ENCODE measurements at places on chromosomes 5 and 9.

GRCh38 chr9:112863746-112864145 lies 26.9 kb downstream of the SLC46A2 start:
- DNase-seq = no peak

GRCh38 chr5:69130241-69130640 lies 36.4 kb downstream of the SLC30A5 start:
- no peak for DNase-seq

DNA sequence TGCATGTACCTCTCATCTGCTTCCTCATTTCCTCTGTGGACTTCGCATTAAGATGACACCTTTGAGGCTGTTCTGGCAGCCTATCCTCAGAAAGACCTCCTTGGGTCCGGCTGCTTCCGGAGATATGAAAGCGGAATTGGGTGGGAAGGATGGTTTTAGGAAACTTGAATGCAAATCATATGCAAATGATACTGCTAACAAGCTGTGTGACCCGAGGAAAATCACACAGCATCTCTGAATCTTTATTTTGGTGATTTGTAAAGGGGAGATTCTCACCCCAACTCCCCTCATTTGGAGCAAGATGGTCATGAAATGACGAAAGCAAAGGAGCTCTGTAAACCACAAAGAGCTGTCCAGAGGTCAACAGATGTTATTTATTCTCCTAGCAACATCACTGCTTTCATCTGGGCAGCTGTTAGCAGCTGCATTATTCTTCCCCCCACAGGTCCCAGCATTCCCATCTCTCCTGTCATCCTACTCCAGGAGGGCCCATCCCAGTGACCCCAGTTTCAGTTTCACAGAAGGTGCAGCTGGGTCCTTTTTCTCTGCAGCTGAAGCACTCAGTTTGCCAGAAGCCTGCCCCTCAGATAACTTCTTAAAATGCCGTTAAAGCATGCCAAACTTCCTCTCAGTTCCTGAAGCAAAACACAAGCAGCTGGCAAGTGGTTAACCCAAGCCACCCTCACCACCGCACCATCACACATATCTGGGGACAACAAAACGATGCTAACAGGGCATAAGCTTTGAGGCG lies 269.5 kb downstream of the SEC61B start:
- DNase-seq = peak; percentile 26

DNA sequence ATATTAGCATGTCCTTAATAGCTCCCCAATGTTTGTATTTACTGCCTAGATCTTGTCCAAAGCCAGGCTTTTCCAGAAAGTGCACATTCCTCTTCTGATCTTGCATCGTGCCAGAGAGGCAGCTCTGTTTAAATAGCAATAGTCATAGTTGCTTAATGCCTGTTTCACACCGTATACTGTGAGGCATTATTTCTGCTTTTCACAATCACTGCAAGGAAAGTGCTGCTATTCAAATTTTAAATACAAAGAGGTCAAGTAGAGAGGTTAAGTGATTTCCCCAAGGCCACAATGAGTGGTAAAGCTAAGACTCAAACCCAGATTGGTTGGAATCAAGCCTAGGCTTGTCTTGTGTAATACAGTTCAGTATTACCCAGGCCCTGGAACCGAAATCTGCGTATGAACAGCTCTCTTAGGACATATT lies 153.6 kb downstream of the SNX18 start:
- DNase-seq = no peak

- peak; percentile 1 for DNase-seq
Observed at GRCh38 chr5:105903069-105903468, 1767.7 kb downstream of the EFNA5 start.

DNA sequence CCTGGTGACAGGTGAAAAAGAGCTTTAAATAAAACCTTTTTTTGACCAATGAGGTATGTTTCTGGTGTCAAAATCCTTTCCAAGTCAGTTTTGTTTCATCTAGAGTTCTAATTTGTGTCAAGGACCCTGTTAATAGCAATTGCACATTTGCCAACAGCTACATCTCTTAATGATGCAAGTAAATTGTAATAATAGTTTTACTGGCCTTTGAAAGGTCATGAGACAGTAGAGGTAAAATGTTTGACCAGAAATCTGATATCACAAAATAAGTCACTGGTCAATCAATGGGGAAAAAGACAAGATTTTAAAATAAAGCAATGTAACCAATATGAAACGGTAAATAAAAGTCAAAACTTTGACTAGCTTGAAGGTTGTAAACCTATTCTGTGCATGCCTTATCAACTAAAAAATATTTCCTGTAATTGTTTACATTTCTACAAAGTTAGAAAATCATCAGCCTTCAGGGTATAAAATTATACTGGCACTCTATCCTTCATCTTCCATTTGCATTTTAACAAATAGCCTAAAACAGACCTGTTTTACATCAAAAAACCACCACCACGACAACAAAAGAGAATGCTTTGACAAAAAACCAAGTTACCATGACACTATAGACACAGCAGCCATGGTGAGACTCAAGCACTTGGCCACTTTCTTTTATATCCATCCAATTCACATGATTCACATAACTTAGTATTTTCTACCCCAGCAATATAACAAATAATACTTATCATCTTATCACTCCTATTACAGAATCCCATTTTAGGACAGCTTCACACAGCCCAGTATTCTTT lies 3.0 kb downstream of the NADK2 start:
- DNase-seq = peak; percentile 16

GRCh38 chr9:81083854-81084512 lies 605.4 kb downstream of the TLE1 start:
- no peak for DNase-seq

GRCh38 chr9:16704116-16705110 lies 166.1 kb downstream of the BNC2 start:
- no peak for DNase-seq

GRCh38 chr5:84286662-84287061 lies 98.0 kb downstream of the EDIL3 start:
- no peak for DNase-seq

DNA sequence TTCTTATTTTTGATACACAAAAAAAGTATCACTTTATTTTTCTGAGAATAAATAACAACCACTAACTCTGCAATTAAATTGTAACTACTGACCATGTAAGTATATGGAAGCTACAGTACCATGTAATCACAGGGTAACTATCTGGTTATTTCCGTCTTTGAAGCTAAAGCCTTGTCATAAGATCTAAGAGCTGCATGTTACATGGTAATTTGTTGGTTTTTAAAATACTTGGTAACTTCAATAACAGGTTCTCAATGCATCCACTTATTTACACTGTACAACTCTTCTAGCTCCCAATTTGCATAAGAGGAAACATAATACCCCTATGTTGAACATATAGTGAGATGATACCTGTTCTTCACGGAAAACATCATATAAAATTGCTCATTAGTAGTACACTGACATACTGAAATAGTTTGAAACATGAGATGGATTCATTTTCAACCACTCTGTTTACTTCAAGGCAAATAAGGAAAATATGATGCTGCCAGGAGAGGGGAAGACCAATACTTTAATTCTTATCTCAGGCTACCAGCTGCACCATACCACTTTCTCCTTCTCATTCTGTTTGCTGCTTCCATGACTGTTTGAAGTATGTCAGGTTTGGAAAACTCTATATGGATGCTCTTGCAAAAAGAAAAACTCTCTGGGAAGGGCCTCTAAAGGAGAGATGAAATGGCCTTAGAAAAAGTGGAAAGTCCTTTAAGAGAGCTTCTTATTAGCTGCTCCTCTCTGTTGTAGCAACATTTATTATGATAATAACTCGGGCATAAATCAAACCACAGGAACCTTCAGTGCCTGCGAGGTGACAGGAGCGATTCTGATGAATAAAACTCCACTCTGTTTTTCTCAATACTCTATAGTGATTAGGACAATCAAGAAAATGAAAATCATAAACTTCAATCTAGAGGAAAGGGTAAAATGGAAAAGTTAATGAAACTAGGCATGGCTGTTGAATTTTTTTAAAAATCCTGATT lies 150.2 kb downstream of the KIAA0825 start:
- no peak for DNase-seq

DNA sequence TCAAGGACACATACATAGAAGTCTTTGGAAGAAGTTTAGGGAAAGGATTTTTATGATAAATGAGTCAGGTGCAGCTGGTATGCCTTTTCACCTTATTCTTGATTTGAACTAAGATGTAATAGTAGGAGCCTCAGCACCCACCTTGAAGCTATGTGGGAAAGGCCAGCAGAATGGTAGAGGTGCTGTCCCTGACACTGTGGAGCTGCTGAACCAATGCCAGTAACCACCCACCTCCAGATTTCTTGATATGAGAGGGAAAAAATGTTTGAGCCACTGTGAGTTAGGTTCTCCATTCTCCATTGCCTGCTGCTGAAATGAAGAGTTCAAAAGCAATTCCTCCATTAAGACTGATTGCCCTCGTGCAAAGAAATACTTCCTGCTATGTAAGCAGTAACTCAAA lies 12.2 kb upstream of the HMGCR start:
- no peak for DNase-seq

GRCh38 chr5:179373961-179374505 lies 28.8 kb upstream of the ADAMTS2 start:
- DNase-seq = no peak

GRCh38 chr5:91824406-91824805 lies 441.3 kb upstream of the ARRDC3 start:
- no peak for DNase-seq

GRCh38 chr9:114366334-114367128 lies 21.3 kb downstream of the AKNA start:
- DNase-seq = peak; percentile 43

DNA sequence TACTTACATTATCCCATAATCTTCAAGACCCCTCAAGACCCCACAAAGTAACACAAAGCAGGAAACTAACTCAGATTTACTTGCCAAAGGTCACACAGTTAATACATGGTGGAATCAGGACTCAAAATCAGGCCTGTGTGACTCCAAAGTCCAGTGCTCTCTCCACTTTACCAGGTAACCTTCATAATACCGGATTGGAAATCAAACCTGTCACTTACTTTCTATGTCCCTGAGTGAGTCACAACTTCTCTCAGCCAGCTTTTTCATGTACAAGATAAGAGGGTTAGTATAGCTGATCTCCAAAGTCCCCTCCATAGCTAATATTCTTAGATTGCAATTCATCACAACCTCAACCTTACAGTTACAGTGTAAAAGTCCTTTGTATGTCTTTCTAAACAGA lies 17.1 kb downstream of the STRBP start:
- DNase-seq = no peak

DNA sequence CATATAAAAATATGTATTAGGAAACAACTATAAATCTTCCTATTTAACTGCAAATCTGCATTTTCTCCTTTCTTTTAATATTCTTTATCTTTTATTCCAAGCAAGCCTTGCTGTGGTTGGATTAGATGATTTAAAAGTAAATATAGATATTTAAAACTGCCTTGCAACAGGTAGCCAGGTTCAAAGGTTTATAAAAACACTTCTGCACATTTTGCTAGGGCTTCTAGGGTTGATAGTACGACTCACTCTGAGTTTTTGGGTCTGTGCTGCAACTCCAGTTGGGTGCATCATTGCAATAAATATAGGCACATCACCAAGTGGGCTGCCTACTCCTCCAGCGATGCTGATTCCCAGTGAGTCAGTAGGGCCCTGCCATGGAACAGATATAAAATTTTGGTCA lies 167.7 kb downstream of the MPDZ start:
- DNase-seq = no peak

- peak; percentile 78 for DNase-seq
Observed at GRCh38 chr5:43037636-43038495, 2.3 kb downstream of the ANXA2R start.

DNA sequence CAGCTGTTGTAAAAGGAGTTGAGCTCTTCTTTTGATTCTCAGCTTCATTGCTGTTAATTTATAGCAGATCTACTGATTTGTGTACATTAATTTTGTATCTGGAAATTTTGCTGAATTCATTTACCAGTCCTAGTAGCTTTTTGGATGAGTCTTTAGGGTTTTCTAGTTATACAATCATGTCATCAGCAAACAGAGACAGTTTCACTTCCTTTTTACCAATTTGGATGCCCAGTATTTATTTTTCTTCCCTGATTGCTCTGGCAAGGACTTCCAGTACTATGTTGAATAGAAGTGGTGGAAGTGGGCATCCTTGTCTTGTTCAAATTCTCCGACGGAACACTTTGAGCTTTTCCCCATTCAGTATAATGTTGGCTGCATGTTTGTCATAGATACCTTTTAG lies 398.9 kb upstream of the POU5F2 start:
- no peak for DNase-seq
